Stimulated activated CD8-positive, alpha-beta memory T cell treated with anti-CD3 and anti-CD28 coated beads, Interleukin-7, amount 100 ng/mL, for 1 hour (primary cell): ENCODE measurements at places on chromosomes 5 and 9.

- no peak for DNase-seq
Measured at GRCh38 chr5:98780390-98780789, 6.9 kb downstream of the RGMB start.

- peak; percentile 31 for DNase-seq
Measured at GRCh38 chr9:21031091-21031807, at the start of gene HACD4. HACD4 (minus strand) TSS chr9:21031640; CDS start chr9:21031590, 50 bp downstream.

GRCh38 chr5:177194268-177194667 is 60.7 kb downstream of the NSD1 start:
- DNase-seq = no peak

DNA sequence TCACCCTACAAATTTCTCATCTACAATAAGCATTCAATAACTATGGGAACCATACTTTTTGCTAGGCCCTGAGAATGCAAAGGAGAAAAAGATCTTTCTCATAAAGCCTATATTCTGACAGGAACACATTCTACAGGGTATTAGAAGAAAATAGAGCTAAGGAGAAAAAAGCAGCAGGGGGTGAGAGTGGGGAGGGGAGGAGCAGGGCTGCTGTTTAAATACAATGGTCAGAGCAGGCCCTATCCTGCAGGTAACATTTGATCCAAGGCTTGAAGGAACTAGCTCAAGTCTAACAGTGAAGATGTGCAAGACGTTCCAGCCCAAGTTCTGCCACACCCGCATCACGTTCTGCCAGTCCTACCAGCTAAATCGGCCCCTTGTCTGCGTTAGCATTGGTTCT is 89.7 kb downstream of the ELAVL2 start:
- DNase-seq = no peak

DNA sequence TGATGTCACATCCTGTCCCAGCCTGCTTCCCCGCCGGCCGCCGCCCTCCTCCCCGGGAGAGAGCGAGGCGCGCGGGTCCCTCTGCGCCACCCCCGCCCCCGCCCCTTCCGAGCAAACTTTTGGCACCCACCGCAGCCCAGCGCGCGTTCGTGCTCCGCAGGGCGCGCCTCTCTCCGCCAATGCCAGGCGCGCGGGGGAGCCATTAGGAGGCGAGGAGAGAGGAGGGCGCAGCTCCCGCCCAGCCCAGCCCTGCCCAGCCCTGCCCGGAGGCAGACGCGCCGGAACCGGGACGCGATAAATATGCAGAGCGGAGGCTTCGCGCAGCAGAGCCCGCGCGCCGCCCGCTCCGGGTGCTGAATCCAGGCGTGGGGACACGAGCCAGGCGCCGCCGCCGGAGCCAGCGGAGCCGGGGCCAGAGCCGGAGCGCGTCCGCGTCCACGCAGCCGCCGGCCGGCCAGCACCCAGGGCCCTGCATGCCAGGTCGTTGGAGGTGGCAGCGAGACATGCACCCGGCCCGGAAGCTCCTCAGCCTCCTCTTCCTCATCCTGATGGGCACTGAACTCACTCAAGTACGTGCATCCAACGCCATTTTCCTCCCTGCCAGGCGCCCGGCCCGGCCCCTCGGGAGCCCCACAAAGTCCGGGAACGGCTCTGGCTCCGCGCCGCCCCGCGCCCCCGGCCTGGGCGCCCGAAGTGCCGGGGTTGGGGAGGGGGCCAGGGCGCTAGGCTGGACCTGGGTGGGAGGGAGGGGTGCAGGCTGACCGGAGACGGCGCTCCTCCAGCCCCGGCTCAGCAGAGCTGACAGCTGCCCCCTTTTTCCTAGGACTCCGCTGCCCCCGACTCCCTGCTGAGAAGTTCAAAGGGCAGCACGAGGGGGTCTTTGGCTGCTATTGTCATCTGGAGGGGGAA is 12.0 kb upstream of the OLFM1 start:
- DNase-seq = no peak

DNA sequence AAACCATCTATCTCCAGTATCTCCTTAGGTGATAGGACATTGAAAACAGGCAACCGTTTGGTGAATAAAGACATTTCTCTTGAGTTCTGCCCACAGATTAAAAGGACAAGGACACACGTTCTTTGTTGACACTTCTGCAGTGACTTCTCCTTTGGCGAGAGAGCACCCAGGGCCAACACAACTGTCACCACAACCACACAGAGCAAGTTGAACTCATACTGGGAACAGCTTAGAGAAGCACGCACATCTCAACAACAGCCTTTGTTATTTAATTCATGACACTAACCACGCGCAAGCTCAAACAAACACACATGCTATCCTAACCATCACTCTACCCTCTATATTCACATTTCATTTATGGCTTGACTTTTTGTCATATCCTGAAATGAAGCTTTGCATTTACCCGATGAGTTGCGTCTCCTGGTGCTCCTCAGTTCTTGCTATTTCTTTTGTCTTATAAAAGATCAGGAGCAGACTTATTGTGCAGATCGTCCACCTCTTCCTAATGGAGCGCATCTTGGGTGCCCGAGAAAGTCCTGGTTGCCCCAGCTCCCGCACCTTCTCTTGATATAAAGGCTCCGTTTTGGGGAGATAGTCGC is 543 bp downstream of the ST8SIA4 start:
- DNase-seq = no peak
